ENCODE measurements at places on chromosomes 7 and 10.

GRCh38 chr7:151089893-151090730 is 3.8 kb downstream of the AGAP3 start:
- no peak for DNase-seq

DNA sequence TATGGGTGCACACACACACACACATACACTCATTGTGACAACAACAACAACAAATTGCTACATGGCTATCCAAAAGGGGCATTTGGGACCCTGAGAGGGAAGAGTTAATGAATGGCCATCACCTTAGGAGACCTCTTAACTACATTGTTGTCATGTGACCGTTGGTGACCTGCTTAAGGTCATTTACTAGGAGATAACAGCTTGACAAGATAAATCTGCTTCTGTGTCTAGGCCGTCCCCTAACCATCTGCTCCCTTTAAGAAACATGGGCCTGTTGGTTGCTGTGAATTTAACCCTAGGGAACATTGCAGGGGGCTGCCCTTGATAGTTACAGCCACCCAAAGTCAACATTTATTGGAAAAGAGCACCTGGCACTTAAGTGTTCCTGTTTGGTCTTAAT is 29.7 kb downstream of the C1QL3 start:
- DNase-seq: no peak

DNA sequence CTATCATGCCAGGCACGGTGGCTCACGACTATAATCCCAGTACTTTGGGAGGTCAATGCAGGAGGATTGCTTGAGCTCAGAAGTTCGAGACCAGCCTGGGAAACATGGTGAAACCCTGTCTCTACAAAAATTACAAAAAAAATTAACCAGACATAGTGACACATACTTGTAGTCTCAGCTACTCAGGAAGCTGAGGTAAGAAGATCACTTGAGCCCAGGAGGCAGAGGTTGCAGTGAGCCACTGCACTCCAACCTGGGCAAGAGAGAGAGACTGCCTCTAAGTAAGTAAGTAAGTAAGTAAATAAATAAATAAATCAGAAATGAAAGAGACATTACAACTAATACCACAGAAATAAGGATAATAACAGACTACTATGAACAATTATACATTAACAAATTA is 36.2 kb downstream of the PDLIM1 start:
- DNase-seq: no peak

DNA sequence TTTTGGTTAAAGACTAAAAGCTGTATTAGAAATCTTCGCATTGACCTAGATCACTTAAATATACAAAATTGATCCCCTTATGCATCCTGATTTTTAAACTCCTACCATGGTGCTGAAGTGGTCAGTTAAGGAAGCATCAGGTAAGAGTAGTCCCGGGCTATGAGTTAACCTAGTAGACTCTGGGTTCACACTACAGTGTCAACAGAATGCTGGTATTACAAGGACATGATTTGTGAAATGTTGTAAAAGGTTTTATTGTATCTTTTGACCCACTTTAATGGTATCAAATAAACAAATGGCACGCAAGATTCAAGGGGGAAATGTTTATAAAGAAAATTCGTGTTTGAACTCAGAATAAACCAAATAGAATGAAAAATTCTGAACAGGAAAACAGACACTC is 36.8 kb downstream of the RTKN2 start:
- DNase-seq: no peak

DNA sequence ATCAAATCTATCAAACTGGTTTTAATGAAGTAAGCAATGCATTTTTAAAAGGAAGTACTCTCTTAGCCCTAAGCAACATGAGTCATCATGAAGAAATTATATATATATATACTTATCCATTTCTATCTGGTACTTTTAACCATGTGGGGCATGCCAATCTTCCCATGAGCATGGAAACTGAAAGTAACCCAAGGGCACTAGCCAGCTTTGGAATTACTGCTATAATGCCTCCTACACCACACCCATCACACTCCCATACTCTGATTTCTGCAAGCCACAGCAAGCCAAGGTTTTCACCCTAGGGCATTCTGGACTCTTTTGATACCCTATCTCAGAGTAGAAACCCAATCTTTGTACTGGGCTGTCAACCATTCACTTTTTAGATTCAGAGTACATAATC is 204.6 kb downstream of the IMMP2L start:
- DNase-seq: no peak

DNA sequence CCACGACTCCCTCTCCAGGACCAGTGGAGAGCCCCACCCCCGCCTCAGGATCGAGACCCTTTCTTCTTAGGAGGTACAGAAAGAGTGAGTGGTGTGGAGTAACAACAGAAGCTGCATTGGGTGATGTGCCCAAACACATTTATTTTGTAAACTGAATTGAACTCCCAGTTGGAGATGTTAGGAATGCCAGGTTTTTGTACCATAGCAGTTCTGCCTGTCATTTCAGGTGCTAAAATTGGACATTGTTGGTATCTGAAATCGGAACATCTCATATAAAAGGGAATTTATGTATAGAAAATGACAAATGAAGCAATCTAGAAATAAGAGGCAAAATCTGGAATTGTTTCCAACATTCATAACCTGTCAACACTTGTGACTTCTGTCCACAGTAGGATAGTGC is 74.7 kb downstream of the SHH start:
- no peak for DNase-seq

- no peak for DNase-seq
Measured at GRCh38 chr10:44564361-44564760, 179.5 kb upstream of the CXCL12 start.

GRCh38 chr10:132468651-132469050 is 68.9 kb upstream of the INPP5A start:
- no peak for DNase-seq

GRCh38 chr7:27705200-27705594 is 34.8 kb upstream of the TAX1BP1 start:
- no peak for DNase-seq

- DNase-seq: no peak
Measured at GRCh38 chr10:126518218-126519080, 130.2 kb upstream of the ADAM12 start.

DNA sequence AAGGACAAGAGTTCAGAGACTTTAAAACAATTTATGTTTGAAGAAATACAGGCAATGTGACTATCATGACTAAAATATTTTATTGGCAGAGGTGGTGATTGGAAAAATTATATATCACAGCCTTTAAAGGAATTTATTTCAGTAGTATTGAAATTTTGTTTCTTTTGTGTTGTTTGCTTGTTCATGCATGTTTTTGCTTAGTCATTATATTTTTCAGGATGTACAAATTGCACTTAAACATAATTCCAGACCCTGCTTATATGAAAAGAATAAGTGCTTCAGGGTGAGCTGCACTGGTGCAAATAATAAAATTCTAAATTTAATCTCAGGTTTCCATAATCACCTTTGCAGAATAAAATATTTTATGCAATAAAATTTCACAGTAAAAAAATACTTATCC is 283.3 kb downstream of the PPP1R3A start:
- no peak for DNase-seq

- no peak for DNase-seq
Measured at GRCh38 chr10:51227897-51228713, 153.8 kb downstream of the PRKG1 start.

DNA sequence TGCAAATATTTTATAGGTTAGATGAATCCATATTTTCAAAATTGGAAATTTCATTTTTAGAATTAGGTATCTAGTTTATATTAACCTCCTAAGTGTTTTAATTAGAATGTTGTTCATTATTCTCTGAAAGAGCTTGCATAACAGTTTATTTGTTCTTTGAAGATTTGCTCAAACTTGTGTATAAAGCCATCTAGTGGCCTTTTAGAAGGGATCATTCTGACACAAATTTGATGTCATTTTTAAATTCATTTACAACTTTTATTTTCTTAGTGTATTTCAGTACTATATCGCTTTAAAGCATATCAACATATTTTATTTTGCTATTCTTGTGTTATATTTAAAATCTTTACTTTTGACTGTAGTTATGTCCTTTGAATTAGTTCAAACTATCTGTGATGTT is 527.0 kb upstream of the NRG3 start:
- no peak for DNase-seq

DNA sequence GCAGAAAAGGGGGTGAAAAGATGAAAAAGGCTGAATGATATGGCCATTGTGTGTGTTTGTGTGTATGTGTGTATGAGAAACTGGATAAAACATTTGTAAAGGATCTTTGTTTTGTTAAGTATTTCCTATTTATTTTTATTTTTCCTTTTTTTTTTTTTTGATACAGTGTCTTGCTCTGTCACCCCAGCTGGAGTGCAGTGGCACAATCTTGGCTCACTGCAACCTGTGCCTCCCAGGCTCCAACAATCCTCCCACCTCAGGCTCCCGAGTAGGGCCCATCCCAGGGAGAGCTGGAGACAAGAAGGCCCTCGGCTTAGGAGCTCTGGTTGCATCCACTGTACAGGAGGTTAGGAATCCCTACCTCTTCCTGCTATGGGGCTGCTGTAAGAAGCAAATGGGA is 6.9 kb upstream of the CALML5 start:
- no peak for DNase-seq

DNA sequence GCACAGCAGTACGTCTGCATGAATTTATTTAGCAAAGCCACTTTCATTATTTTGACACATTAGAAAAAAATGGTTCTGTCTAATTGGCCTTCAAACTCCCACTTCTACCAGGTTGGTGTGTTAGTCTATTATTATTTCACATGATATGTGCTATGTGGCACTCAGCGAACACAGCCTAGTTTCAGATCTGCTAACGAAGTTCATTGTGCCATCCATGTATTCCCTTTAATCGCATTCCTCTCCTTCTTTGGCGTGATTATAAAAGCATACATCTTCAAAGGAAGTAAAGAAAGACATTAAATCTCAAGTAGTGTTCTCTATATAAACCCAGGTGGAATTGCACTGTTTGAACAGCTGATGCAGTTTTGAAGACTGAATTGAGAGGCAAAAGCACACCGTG is 96.4 kb upstream of the CACNA2D1 start:
- no peak for DNase-seq

- no peak for DNase-seq
Measured at GRCh38 chr10:72335394-72336258, 19.1 kb downstream of the DNAJB12 start.

- no peak for DNase-seq
Measured at GRCh38 chr10:69815104-69815503, 13.4 kb downstream of the COL13A1 start.

GRCh38 chr7:134703241-134703594 is 56.6 kb downstream of the BPGM start:
- no peak for DNase-seq
